ENCODE measurements at places on chromosomes 6 and 20.

GRCh38 chr6:153126218-153126617 is 4.9 kb downstream of the RGS17 start:
- no peak for DNase-seq

DNA sequence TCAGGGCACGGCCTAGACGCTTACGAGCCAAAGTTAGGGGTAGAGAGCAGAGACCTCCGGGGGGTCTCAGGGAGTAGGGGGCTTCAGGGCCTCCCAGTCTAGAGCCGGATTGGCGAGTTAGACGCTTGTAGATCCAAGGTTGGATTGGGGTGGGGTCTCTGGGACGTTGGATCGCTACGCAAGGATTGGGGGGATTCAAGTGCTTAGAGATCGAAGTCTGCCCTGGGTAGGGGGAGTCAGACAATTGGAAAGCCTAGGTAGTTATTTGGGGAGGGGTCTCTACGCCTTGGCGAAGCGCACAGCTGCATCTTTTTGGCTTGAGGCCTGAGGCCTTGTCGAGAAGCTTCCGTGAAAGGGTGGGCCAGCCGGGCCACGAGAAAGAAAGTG is 469 bp downstream of the STX16 start:
- DNase-seq = no peak

GRCh38 chr6:118974790-118975189 is 39.8 kb upstream of the MCM9 start:
- no peak for DNase-seq

DNA sequence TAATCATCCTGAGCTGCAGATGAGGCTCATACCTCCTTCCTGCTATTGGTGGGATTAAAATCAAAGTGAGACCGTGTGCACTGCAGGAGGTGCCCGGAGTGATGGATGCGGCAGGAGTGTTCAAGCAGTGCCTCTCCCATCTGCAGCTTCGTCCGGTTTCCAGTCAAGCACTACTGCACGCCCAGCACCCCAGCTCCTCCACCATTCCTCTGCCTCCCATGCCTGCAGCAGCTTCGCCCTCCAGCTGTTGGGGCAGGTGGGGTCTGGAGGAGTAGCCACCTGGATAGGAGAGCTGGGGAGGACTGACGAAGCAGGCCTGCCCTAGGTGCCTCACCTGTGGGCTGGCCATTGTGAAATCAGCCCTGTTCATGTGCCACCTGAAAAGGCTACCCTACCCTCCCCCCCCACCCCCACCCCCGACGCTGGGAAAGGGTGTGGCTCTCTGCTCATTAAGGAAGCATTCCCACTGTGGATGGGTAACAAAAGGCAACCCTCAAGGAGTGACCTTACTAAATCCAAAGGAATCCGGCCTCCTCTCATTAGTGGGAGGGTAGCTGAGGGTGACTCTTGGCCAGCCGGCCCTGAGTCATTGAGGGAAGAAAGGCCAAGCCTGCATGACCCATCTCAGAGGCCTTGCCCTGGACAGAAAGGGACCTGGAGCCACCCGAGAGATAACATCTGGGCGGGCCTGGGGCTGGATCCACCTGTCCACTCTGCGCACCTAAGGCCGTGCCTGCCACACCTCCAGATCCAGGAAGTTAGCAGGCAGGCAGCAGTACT is 115.9 kb upstream of the ARMC2 start:
- no peak for DNase-seq

DNA sequence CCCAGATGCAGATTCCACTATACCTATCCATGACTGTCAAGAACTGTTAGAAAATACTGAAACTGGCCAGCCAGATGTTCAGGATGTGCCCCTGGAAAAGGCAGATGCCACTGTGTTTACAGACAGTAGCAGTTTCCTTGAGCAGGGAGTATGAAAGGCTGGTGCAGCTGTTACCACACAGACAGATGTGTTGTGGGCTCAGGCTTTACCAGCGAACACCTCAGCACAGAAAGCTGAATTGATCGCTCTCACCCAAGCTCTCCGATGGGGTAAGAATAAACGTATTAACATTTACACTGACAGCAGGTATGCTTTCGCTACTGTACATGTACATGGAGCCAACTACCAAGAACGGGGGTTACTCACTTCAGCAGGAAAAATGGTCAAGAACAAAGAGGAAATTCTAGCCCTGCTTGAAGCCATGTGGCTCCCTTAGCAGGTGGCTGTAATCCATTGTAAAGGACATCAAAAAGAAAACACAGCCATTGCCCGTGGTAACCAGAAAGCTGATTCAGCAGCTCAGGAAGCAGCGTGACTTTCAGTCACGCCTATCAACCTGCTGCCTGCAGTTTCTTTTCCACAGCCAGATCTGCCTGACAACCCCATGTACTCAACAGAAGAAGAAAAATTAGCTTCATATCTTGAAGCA is 459.7 kb upstream of the HTR1E start:
- DNase-seq = no peak

DNA sequence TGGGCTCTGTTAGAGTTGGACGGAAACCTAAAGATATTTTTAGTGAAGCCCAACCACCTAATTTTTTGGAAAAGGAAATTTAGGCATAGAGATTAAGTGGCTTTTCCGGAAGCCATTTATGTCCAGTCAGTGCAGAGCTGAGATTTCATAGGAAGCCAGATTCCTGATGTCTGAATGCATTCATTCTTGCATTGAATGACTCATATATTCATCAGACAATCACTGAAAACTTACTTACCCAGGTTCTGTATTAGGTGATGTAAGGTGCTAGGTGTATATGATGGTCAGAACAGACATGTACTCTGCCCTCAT is 4.1 kb downstream of the SH3BGRL2 start:
- no peak for DNase-seq

- no peak for DNase-seq
Observed at GRCh38 chr6:143734641-143735063, 56.9 kb downstream of the PHACTR2 start.

DNA sequence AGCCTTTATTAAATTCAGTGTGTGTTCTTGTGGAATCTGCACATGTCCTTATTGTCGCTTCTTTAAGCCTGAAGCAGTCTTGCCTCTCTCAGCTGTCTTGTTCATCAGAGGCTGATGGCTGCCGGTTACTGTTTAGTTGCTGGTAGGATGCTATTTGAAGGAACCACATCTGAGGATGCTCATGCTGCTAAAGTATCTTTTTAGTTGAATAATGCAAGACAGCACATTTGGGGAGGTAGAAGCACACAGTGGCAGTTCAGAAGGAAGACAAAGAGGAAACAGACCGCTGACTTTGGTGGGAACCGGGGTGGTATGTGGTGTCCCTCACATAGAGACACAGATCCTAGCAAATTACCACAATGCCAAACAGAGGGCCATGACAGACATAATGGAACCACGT is 144.2 kb upstream of the HDDC2 start:
- no peak for DNase-seq

DNA sequence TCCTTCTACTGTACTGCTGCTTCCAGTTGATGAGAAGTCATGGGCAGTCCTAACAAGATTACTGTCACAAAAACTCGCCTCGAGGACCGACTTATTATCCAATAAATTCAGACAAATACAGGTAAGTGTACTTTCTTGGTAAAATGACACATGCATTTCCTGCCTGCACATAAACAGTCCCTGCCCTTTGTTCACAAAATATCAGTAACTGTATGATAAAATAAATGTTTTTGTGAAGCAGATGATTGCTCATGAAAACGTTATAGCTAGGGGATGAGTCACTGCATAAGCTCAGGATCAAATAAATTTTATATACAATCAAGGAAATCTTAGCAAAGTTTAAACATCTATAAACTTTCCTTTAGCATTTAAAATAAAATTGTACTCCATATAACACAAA is 164.5 kb upstream of the RIPOR2 start:
- DNase-seq = no peak

DNA sequence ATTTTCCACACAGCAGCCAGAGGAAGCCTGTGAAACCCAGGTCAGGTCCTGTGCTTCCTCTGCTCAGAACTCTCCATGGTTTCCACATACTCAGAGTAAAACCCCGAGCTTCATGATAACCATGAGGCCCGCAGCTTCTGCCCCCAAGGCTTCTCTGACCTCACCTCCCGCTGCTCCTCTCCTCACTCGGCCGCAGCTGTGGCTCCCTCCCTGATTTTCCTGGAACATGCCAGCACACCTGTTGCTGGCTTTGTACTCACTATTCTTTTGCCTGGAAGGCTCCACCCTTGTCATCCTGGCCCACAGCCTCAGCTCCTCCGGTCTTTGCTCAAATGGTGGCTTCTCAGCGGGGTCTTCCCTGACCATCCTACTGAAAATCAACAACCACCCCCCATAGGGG is 341.7 kb downstream of the PREX1 start:
- DNase-seq = no peak
